ENCODE measurements at places on chromosomes 3 and 15.

- DNase-seq: no peak
Measured at GRCh38 chr3:188559072-188559429, 405.1 kb downstream of the LPP start.

DNA sequence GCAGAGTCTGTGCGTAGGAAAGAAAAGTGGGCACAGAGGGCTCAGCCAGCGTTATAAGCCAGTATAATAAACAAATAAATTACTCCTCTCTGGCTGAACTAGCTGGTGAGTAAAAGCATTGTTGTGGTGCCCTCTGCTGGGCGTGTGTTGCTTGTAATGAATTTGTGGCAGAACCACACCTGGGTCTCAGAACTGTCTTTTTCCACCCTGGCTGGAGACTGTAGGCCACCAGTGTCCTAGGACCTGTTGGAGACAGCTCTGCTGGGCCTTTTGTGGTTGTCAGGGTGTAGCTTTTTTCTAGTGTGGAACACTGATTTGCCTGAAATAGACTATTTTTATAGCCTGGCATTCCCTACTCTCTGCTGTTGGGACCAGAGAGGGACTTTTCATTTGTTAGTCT lies 130.5 kb upstream of the EIF1B start:
- peak; percentile 17 for DNase-seq

- no peak for DNase-seq
Measured at GRCh38 chr15:50209809-50210208, 27.8 kb downstream of the SLC27A2 start.

GRCh38 chr15:96340348-96340597 lies 9.8 kb downstream of the NR2F2 start:
- no peak for DNase-seq

- no peak for DNase-seq
Measured at GRCh38 chr15:33698126-33698525, 270.2 kb upstream of the CHRM5 start.

DNA sequence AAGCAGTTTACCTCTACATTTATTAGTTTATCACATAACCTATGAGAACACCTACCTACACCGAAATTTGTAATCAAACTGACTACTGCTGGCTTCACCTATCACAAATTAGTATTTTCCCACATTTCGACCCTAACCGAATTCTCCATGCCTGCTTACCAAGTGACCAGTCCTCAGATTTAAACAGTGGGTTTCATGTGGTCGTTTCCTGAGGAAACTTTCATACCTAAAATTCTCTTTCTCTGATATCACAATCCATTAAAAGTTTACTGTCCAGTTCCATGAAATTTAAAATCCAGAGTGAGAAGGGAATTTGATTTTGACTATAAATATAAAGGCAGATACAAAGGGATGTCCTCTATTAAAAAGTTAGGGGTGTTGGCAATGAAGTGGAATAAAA lies 1.9 kb downstream of the PLOD2 start:
- DNase-seq: no peak

DNA sequence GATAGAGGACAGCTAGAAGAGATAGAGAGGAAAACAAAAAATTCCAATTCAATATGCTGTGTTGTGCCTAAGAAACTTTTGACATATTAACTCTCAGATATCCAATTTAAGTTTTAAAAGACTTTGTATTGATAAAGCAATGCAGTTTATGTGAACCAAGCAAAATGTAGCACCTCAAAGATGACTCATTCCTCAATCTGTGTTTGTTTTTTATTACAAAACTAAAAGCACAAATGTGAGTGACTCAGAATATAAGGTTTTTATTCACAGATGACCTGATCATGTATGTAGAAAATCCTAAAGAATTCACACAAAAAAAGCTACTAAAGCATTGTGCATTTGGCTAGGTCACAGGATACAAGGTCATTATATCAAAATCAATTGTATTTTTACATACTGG lies 11.1 kb downstream of the HCLS1 start:
- no peak for DNase-seq

DNA sequence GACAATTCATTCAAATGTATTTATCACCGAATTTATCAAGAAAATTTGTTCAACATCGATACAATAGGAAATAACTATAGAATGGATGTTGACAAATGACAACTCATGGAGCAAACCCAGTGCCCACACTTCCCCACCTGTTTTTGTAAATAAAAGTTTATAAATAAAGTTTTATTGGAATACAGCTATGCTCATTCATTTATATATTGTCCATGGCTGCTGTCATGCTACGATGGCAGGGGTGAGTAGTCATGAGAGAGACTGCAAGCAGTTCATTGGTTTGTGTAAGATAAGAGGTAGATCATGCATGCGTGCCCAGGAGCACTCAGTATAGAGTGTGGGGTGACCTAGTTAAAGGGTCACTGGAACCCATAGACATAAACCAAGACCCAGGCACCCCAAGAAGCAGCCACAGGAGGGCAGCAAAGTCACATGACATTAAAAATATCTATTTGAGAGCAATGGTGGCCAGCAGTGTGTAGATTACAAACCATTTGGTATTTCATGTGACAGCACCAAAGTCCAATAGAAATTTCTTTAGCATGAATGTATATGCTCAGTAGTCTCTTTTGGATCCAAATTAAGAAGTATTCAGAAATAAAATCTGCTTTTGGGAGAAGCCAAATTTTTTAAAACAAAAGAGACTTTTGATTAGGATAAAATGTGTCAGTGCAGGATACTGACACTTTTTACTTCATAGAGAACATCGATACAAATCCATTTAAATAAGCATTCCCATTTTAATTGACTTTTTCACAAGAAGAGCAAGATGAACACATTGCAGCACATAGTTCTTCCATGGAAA lies 794.8 kb downstream of the MCTP2 start:
- no peak for DNase-seq

DNA sequence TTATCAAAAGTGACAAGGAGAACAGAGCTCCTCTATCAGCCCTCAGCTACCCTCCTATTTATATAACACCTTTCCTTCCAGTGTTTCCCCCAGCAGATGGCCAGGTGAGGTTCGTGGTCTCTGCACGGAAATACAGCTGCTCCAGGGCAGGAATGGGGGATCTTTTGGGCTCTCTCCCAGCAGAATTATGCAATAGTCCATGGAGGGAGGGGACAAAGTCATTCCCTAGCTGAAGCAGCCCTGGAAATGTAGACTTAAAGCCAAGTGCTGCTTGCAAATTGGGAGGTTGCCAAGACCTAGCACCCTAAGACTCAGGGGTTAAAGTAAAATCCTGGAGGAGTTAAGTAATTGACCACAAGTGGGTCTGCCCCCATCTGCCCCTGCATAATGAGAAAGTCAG lies 256.3 kb downstream of the LRTM1 start:
- DNase-seq: no peak

DNA sequence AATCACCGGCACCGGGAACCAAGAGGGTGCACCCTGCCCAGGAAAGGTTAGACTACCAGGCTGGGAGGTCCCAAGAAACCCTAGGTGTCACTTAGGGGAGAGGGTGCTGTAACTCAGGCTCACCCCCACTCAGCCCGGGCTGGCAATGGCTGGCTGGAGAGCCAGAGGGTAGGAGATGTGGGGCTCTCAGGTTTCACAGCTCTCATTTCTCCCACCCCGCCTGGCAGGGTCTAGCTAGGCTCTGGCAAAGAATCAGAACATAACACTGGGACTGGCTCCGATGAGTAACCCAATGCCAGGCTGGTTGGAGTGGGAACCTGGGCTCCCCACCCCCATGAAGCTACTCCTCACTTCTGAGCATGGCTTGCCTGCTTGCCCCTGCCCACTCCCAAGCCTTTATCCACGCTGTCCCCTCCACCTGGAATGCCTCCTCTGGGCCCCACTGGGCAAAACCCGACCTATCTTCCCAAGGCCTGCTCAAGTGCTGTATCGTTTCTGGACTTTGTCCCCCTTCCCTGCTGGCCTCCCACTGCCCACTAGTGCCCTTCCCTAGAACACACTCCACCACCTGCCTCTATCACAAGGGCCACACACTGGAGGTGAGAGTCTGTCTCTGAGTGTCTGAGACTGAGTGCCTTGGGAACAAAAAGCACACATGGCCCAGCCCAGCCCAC lies 2.0 kb downstream of the CIB2 start:
- no peak for DNase-seq

GRCh38 chr3:152621006-152621868 lies 213.7 kb upstream of the P2RY1 start:
- DNase-seq: no peak

GRCh38 chr3:85254738-85255137 lies 295.9 kb downstream of the CADM2 start:
- no peak for DNase-seq

- no peak for DNase-seq
Measured at GRCh38 chr3:114973536-114973935, 173.6 kb downstream of the ZBTB20 start.

GRCh38 chr3:151871639-151872468 lies 1.6 kb upstream of the SUCNR1 start:
- no peak for DNase-seq

- DNase-seq: no peak
Measured at GRCh38 chr3:8366219-8366810, 135.3 kb upstream of the LMCD1 start.

DNA sequence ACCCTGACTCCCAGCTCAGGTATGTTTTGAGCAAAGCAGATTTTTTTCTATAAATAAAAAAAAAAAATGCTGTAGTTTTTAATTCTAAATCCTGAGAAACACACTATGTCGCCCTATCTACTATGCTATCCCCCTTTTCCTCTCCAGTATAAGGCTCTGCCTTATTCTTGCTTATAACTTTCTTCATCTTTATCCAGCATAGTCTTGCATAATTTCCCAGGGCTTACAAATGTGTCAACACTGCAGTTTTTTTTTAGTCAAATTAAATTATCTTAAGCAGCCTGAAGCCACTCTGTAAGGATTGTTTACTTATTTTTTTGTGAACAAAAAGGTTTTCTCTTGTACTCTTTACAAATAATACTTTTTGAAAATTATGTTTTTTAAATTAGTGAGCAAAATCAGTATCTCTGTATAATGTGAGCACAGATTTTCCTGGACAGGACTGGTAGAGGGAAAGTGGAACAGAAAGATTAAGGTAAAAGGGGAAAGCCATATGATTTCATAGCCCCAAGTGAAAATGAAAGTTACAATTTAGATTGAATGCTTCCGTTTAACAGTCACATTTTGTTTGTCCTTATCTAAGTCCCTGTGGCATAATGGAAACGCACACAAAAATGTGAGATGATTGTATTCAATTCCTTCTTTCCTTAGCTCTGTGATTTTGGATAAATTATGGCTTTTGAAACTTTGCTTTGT lies 5.6 kb upstream of the PYDC2 start:
- DNase-seq: no peak

GRCh38 chr3:125143982-125144652 lies 68.4 kb downstream of the SLC12A8 start:
- no peak for DNase-seq

DNA sequence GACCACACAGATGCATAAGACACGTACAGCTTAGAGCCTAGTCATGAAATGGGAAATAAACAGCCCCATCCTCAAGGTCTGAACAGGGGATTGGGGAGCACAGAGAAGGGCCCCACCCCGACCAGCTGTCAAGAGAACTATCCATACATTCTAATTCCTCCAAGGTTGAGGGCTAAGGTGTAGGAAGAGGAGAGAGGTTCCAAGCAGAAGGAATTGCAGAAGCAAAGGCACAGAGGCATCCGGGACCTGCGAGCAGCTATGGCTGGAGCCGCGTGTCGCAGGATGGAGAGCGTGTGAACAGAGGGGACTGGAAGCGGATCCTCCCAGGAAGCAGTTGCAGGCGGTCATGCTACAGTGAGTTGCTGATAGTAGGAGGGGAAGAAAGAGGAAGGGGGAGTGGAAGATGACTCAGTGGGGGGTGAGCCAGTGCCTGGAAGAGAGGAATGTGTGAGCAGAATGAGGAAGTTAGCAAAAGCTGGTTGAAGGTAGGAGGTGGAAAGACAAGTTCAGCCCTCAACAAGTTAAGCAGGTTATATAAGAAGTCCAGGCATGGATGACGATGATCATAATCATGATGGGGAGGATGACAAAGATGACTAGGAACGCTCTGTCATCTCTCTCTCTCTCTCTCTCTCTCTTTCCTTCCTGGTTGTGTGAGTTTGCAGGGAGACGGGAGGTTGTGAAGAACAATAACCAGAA lies 89.7 kb downstream of the LIPC start:
- DNase-seq: no peak

- DNase-seq: no peak
Measured at GRCh38 chr15:89198934-89199333, 22.4 kb downstream of the RLBP1 start.

Measured in T-helper 1 cell (primary cell).